ENCODE measurements at places on chromosomes 7 and 10. TPM values are rescaled to one million over a fixed set of nuclear protein-coding genes. Genes with fewer than 3 reads are reported as not detected.

DNA sequence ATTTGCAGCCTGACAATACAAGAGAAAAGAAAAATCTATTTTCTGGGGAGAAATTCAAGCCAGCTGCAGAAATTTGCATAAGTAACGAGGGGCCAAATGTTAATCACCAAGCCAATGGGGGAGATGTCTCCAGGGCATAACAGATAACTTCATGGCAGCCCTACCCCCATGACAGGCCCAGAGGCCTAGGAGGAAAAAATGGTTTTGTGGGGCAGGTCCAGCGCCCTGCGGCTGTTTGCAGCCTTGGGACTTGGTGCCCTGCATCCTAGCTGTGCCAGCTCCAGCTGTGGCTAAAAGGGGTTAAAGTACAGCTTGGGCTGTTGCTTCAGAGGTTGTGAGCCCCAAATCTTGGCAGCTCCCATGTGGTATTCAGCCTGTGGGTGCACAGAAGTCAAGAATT, 54.3 kb downstream of the VIM start:
- DNase-seq = no peak
- H3K4me1 ChIP-seq = no peaks in the 10 kb centered on the region
- H3K27ac ChIP-seq = no peak overlapping the region
- no peak overlapping the region for H3K4me3 ChIP-seq
- H3K27me3 ChIP-seq = peaks cover 5% of the 10 kb centered on the region
- H3K36me3 ChIP-seq = no peaks in the 10 kb centered on the region

Gene RAMP3
- total RNA-seq = not detected

DNA sequence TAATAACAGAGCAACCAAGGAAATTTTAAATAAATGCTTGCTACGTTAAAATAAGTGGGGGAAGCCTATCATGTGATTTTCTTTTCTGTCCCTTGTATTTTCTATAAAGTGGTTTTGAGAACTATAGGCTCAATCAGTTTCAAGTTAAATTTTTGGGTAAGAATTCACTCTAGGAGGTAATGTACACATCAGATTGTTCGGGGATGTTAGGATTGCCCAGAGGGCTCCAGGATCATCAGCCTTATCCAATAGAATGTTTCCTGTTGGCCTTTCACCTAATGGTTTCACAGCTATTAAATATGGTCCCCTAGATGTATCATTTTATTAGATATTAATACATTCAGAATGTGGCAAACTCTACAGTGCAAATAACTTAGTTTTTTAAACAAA, 438.4 kb upstream of the NPVF start:
- H3K4me3 ChIP-seq = no peak overlapping the region
- H3K27me3 ChIP-seq = peaks cover 23% of the 10 kb centered on the region
- H3K27ac ChIP-seq = no peak overlapping the region
- H3K36me3 ChIP-seq = no peaks in the 10 kb centered on the region

DNA sequence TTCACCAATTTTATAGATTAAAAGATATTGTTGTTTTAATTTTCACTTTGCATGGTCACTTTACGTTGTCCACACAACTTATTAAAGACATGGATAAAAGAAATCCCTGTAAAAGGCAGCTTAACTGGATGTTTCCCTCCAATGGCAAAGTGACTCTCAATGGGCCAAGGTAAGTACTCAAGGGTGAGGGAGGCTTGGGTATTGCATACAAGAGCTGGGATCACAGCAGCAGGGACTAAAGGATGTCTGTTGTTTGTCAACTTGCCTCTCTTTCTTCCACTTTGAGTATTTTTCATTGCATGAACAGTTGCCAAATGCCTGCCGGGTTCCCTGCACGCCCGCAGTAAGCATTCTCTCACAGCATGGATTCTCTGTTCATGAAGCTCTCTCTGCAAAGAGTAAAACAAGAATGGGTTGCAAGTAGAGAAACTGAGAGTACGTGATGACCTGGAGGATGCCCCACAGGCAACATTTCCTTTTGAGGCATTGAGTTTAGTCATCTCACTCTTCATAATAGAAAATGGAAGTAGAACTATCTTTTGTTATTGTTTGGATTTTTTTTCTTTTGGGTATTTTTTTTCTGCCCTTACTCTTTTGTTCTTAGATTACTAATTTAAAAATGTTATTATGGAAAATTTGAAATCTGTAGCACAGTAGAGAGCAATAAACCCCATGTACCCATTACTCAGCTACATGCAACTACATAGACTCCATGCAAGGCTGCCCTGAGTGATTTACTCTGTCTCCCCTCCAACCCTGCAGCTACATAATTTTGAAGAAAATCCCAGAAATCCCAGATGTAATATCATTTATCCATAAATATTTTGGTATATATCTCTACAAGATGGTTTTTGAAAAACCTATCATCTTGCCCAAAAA, 26.3 kb downstream of the GPR141 start:
- peaks cover 5% of the 10 kb centered on the region for H3K27me3 ChIP-seq
- no peak for DNase-seq
- H3K4me1 ChIP-seq = peaks cover 7% of the 10 kb centered on the region
- no peak overlapping the region for H3K27ac ChIP-seq

Gene CYP2C9
- total RNA-seq = not detected

Gene HMX2
- total RNA-seq = not detected

GRCh38 chr7:100949933-100950443, 654 bp downstream of the MUC3A start:
- no peak for DNase-seq
- peaks cover 12% of the 10 kb centered on the region for H3K27me3 ChIP-seq
- no peaks in the 10 kb centered on the region for H3K36me3 ChIP-seq
- H3K27ac ChIP-seq = no peak overlapping the region
- H3K4me3 ChIP-seq = no peak overlapping the region
- no peaks in the 10 kb centered on the region for H3K4me1 ChIP-seq

- no peaks in the 10 kb centered on the region for H3K36me3 ChIP-seq
- no peak overlapping the region for H3K4me3 ChIP-seq
- no peak for DNase-seq
- H3K27ac ChIP-seq = no peak overlapping the region
- no peaks in the 10 kb centered on the region for H3K4me1 ChIP-seq
Measured at GRCh38 chr10:127018298-127018650, 113.0 kb downstream of the DOCK1 start.

DNA sequence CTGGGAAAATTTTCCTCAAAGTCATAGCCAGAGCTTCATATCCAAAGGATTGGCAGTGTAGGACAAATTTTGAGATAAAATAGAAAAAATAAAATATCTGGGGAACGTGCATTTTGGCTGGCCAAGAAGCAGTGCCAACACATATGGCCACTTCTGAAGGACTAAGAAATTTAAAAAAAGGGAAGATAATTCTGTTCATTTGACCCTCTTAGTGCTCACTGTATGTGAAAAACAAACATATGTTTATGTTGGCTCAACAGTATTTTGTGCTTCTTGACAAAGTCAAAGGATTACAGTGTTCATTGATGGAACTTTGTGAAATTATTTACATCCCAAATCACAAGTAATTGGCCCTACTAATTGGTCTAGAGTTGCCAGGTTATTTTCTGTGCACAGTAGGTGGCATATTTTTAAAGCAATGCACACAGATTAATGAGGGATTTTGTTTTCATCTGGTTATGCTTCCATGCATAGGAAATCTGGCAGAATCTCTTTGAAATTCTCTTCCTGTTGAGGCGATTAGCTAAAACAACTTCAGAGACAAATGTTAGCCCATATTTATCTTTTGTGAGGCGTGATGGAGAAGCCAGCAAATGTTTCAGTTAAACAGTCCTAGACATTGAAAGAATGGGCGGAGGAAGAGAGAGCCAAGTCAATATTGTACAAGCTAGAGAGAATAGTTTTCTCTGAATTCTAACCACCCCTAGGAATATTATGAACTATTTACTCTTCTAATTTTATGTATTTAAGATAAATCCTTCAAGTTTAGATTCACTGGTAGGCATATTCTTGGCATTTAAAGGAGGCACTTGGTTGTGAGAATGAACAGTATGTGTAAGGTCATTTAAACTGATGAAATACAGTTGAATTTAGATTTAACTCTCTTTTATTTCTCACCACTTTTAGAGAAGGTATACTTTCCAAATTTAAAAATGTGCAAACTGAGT, 237.7 kb upstream of the MBL2 start:
- no peak overlapping the region for H3K27ac ChIP-seq
- no peaks in the 10 kb centered on the region for H3K27me3 ChIP-seq
- no peaks in the 10 kb centered on the region for H3K4me1 ChIP-seq
- no peak overlapping the region for H3K4me3 ChIP-seq

DNA sequence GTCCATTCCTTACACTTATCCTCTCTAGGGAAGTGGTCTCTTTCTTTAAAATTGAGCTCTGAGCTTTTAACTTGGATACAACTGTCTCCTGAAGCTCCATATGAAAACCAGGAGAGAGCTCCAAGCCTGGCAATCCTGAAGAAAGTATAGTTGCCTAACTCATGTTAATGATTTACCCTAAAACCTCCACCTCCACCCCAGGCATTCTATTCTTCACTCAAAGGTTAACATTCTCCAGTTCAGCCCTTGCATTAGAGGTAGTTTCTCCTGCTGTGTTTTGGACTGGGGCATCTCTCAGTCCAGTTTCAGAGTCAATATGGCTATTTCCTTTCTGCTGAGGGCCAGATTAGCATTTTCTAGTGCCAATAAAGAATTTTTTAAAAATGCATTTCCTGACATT, 195.5 kb downstream of the SLC25A13 start:
- DNase-seq = no peak
- peaks cover 1% of the 10 kb centered on the region for H3K36me3 ChIP-seq
- H3K4me1 ChIP-seq = no peaks in the 10 kb centered on the region
- no peaks in the 10 kb centered on the region for H3K27me3 ChIP-seq
- H3K4me3 ChIP-seq = no peak overlapping the region

- no peak overlapping the region for H3K27ac ChIP-seq
- no peaks in the 10 kb centered on the region for H3K36me3 ChIP-seq
- no peak overlapping the region for H3K4me3 ChIP-seq
- H3K4me1 ChIP-seq = no peaks in the 10 kb centered on the region
- DNase-seq = no peak
Measured at GRCh38 chr7:33685981-33686683, 219.2 kb upstream of the BMPER start.

GRCh38 chr10:112280205-112280921, 2.8 kb upstream of the TECTB start:
- H3K36me3 ChIP-seq = no peaks in the 10 kb centered on the region
- H3K27me3 ChIP-seq = peaks cover 25% of the 10 kb centered on the region
- no peak for DNase-seq

GRCh38 chr10:25382029-25382810, 207.4 kb downstream of the GPR158 start:
- no peaks in the 10 kb centered on the region for H3K36me3 ChIP-seq
- H3K27ac ChIP-seq = no peak overlapping the region
- no peaks in the 10 kb centered on the region for H3K4me1 ChIP-seq
- no peaks in the 10 kb centered on the region for H3K27me3 ChIP-seq

DNA sequence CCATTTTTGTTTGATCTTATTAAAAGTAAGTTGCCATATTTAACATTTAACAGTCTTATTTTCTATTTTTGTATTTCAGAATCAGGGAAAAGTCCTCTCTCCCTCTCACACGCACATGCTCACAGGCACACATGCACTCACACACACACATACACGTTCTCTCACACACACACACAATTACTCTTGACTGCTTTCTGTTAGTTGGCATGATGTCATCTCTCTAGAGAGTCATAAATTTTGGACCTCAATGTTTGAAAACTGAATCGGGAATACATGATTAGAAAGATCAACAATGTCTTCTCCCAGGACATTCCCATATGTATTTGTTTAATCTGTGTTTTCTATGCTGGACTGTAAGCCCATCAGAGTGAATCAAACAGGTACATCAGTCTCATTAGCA, 165.7 kb upstream of the AHR start:
- peaks cover 41% of the 10 kb centered on the region for H3K4me1 ChIP-seq
- H3K27ac ChIP-seq = no peak overlapping the region
- no peak overlapping the region for H3K4me3 ChIP-seq
- H3K36me3 ChIP-seq = peaks cover 10% of the 10 kb centered on the region

DNA sequence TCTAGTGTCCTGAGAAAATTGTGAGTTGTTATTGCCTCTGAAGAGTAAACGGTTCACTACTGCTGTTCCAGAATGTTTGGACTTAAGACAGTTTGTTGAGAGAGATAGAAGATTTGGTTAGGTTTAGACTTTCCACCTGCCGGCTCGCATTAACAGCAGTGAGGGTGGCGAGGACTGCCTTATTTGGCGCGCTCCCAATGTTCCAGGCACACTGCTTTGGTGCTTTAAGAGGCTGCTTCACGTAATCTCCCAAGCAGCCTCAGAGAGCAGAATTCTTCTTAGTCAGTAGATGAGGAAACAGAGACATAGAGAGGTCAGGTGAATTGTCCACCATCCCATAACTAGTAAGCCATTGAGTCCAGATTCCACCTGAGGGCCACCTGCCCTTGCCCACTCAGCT, 41.1 kb downstream of the GLRX3 start:
- H3K4me1 ChIP-seq = peaks cover 22% of the 10 kb centered on the region
- H3K27me3 ChIP-seq = no peaks in the 10 kb centered on the region
- DNase-seq = no peak
- H3K4me3 ChIP-seq = no peak overlapping the region

DNA sequence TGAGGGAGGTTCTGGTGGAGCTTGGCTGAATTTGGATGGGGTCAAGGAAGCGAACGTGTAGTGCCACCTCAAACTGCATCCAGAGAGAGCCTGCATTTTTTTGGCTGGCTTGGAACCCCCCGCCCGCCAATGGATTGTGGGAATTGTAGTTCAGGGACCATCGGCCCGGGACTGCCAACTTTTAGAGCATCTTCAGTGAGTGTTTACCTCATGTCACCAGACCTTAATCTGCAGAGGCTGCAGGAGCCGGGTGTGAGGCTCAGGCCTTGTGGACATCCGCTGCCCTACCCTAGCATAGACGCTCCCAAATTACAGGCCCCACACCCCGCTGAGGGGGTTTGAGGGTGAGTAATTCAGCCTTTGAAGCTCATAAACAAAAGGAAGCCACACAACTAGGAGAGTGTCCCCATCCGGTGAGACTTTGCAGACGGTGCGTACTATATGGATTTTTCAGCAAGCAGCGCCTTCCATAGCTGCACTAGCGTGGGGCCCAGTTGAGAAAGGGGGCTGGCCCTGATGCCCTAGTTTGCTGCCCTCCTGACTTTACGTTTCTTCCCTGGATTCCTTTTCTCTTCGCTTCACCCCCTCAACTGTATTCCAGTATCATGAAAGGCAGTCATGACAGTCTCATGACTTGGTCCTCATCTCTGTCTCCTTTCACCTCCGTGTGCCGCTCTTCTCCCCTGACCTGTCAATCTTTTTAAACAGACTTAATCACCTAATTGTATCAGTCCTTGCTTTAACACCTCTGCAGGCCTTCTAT, 717 bp downstream of the CNPY4 start:
- peak overlapping the region; percentile 93 for H3K4me3 ChIP-seq
- peaks cover 34% of the 10 kb centered on the region for H3K4me1 ChIP-seq
- peak; percentile 86 for DNase-seq
- no peaks in the 10 kb centered on the region for H3K27me3 ChIP-seq
- peaks cover 22% of the 10 kb centered on the region for H3K36me3 ChIP-seq
- H3K27ac ChIP-seq = peak overlapping the region; percentile 91

DNA sequence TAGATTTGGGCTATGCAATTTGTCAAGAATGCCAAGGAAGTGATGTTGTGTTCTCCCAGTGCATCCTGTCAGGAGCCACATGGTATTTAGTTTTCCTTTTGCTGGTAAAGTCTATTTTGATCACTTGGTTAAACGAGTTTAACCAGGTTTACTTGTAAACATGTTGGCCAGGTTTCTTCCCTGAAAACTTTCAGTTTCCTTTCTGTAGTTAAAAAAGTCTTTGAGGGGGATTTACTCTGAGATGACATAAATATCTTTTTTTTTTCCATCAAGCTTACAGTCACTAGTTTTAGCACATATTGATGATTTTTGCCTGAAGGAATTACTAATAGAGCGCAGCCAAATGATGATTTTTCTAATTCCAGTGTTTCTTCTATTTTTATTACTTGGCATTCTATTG, 320.5 kb downstream of the PHF14 start:
- no peak overlapping the region for H3K4me3 ChIP-seq
- H3K36me3 ChIP-seq = no peaks in the 10 kb centered on the region
- DNase-seq = no peak
- H3K4me1 ChIP-seq = no peaks in the 10 kb centered on the region
- H3K27me3 ChIP-seq = no peaks in the 10 kb centered on the region

- H3K36me3 ChIP-seq = no peaks in the 10 kb centered on the region
- no peak for DNase-seq
- H3K4me3 ChIP-seq = no peak overlapping the region
Measured at GRCh38 chr7:117654780-117655179, 175.0 kb downstream of the CFTR start.
